CD4-positive, alpha-beta T cell treated with Interferon alpha-2 for 1 hour (primary cell): ENCODE measurements at places on chromosomes 13 and 19.

GRCh38 chr19:34852669-34853068 lies 74.0 kb upstream of the ZNF30 start:
- no peak for DNase-seq

DNA sequence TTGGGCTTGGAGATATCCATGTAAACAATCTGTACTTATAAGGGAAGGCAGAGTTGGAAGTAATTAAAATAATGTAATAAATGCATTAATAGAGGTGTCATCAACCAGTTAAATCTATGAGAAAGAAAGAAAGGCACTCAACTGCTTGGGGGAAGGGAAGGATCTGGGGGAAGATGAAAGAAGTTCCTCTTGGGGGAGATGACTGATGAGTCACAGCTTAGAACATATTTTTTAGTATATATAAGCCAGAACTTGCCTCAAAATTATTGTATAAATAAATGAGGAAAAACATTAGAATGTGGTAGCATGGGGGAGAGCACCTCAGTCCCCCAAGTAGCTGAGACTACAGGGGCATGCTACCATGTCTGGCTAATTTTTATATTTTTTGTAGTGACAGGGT lies 205.8 kb downstream of the GGACT start:
- DNase-seq, result no peak

- DNase-seq, result no peak
These were observed 18.1 kb upstream of the HSPH1 start for GRCh38 chr13:31179754-31180153.

GRCh38 chr19:19627621-19628500 lies at the start of gene LPAR2:
TSS of gene LPAR2 (minus strand) at chr19:19628220. CDS start at chr19:19627275, 945 bp downstream.
- DNase-seq, result peak; percentile 87

- DNase-seq, result no peak
These were observed 40.7 kb upstream of the SPATA13 start for GRCh38 chr13:24119626-24120508.

DNA sequence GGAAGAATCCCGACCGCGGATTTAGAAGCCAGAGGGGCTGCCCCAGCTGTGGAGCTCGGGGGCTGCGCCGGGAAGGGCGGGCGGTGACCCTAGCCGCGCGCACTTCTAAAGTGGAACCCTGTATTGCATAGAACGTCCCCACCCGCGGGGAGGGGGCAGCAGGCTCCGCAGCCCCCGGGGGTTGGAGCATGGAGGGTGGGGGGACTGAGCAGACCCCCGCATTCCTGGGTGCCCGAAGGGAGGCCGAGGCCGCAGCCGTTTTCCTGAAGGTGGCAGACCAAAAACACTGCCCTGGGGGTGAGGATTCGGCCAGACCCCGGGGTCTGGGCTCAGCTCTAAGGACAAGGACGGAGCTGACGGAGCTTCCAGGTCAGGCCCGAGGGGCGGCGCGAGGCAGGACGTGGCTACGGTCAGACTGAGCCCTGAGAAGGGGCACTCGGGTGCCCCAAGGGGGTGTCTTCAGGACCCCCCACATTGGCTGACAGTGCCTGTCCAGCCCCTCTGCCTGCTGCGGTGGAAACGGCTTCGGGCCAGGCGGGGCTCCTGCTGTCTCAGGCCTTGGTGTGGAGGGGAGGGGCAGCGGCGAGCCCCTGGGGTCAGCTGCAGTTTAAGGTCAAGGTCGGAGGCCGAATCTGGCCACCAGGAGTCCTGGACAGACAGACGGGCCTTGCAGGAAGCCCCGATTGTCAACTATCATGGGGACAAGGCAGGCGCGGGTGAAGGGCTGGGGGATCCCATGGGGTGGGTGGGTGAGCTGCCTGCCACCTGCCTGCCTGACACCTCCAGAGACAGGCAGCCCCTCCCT lies 12.6 kb downstream of the MKNK2 start:
- no peak for DNase-seq

DNA sequence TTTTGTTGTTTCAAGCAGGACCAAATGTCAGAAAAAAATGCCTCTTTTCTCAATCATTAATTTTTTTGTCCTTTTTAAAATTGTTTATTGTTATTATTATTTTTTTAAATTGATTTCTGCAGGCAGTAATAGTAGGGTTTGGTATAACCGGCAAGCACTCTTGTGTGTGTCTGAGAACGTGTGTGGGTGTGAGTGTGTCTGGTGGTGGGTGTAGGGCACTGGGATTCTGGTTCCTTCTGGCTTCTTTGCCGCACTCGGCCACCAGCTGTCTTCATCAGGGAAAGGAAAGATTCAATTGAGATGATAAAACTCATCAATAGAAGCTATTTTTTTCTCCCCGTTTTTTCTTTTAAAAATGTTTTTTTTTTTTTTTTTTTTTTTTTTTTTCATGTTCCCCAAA lies 56.4 kb downstream of the IER2 start:
- DNase-seq, result no peak

GRCh38 chr13:76380446-76381065 lies 505.6 kb downstream of the KCTD12 start:
- no peak for DNase-seq

DNA sequence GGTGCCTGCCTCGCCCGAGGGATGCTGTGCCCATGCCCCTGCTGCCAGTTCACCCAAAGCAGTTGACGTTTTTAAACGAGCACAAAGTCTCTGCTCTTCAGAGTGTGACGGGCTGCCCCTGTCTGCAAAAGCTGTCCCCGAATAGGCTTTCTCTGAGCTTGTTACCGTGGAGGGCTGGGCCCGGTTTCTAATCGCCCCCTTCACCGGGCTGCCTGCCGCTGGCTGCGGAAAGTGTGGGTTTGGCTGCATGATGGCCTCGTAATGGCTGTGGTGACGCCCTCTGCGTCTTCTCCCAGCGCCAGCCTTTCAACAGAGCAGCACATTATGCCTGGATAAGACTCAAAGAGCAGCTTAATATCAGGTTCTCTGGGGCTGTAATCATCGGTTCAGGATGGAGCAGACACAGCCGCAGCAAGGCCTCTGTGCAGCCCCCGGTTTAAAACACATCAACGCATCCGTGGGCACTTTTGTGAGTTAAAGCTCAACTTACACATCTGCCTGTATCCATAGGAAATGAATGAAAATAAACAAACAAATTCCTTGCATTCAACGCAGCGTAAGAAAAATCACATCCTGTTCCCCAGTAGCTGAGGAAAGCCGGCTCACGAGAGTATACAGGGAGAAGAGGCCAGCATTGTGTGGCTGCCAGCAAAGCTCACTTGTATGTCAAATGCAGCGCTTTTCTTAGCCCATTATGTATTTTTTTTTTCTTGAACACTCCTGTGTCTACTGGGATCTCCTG lies 166.4 kb upstream of the SOX1 start:
- no peak for DNase-seq

- DNase-seq, result no peak
These were observed 1.8 kb downstream of the HOOK2 start for GRCh38 chr19:12773571-12773970.

- no peak for DNase-seq
These were observed 21.6 kb downstream of the VASP start for GRCh38 chr19:45528744-45529419.

DNA sequence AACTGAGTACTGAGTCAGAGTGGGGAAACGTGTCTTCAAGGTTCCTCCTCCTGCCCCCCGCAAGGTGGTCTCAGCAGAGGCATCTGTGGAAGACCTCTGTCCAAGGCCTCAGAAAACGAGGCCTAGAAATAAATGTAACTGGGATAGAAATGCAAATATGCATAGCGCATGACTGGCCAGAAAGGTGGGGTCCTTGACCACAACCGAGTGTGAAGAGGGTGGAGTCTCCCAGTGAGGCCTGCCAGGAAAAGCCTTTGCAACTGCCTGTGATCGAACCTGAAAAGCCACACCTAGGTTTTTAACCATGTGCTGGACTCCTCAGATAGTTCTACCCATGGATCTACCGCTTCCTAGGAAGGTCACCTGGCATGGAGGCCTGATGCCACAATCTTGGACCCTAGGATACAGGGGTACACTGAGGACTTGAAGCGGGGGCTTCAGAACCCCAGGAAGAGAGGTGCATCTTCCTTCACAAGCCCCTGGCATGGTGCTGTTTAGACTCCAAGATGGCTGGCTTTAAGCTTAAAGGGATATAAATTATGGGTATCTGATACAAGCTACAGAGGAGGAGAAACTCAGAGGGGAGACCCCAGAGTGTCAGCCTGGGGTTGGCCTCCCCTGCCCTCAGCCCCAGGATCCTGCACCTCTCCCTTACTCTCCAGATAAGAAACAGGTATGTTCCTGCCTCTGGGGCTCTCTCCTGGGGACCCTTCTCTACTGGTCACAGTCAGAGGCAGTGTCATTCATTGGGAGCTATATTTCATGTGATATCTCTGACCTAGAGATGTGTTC lies 18.3 kb upstream of the SIGLEC6 start:
- no peak for DNase-seq

DNA sequence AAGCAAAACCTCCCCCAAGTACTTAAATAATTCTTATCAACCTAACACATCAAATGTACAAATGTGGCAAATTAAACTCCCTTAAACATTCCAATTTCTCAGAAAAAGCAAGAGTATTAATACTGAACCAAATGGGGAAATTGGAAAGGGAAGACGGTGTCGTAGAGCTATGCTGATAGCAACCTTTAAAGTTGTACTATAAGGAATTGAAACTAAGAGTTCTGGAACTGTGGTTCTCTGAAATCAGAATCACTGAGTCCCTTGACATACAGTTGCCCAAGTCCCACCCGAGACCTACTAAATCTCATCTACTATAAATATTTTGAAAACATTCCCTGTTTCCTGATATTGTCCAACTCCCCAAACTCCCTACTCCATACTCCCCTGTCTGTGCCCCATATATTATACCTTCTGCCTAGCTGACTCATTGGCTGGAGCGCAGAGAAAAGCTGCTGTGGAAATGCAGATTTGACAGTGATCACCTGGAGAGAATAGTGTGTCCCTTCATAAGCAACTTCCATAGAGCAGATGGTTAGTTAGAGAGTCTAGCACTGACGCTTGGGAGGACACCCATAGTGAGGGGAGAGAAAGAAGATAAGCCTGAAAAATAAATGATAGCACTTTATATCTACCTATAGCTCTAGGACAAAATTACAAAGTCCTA lies 51.4 kb upstream of the ITM2B start:
- DNase-seq, result no peak

- DNase-seq, result no peak
These were observed 114.0 kb downstream of the UQCRFS1 start for GRCh38 chr19:29098863-29099481.

DNA sequence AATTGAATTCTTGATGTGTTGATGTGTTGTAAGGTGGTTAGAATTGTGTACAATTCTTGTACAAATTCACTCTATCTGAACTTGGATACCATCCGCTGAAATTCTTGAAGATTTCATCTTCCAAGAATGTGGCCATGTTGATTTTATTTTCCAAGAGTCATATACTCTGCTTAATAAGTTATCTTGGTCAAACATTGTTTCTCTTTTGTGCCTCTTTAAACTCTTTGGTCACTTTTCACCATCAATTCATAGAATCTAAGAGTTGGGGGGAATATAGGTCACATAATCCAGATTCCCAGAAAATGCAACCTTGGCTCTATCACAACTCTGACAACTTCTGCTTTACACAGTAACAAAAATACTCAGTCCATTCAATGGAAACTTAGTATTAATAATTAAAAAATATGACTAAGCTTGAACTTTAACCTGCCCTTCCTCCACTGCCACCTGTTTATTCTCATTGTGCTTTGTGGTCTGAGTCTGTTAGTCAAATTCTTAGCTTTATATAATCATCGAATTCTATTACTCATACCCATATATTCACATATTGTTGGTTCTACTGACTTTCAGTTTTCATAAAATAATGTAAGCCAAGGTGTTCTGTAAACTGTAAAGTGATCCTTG lies 373.2 kb downstream of the LMO7 start:
- no peak for DNase-seq

GRCh38 chr13:113856716-113857065 lies 7.2 kb downstream of the GAS6 start:
- no peak for DNase-seq

DNA sequence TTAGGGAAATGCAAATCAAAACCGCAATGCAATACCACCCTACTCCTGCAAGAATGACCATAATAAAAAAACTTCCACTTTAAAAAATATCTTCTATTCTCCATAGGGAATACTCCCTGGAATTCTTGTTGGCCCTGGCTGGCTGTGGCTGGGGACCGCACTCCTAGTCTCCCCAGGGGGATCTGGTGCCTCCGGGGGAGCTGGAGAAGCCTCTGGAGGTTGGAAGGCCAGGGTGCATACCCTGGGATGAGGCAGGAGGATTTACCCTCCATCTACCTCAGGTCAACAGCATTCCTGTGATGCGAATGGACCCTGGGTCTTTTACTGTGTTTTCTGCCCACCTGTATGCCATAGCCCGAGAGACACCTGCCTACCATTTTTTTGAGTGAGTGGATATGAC lies 120.0 kb upstream of the ZNF536 start:
- no peak for DNase-seq

DNA sequence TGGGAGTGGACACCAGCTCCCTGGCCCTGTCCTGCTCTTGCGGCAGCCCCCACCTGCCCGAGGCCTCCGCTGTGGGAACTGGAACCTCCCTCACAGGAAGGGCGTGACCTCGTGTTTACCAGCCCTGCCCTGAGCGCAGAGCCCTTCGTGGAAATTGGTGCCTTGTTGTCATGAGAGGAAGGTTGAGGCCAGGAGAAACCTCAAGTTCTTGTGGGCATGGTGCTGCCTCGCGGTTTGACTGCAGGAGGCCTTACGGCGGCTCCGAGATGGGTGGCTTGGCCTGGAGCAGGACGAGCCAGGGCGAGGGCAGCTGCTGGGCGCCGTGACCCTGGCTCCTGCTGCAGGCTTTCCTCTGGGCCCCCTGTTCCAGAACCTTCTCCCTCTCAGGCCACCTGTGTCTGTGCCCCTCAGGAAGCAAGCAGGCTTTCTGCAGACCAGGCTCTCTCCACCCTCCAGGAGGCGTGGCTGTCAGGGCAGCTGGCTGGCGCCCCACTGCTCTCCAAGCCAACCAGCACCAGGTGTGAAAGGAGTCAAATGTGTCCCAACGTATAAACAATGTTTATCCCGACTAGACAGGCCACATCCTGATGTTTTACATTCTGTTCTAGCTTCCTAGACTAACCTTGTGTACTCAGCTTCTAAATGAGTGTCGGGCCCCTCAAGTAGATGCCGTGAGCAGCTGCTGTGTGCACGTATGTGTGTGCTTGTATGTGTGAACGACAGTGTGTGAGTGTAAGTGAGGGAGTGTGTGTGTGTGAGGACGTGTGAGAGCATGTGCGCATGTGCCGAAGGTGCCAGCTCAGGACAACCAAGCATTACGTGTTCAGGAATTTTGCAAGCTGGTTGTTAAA lies 10.4 kb upstream of the RASA3 start:
- peak; percentile 88 for DNase-seq

- DNase-seq, result no peak
These were observed 90.5 kb upstream of the AKAP11 start for GRCh38 chr13:42181381-42181953.

DNA sequence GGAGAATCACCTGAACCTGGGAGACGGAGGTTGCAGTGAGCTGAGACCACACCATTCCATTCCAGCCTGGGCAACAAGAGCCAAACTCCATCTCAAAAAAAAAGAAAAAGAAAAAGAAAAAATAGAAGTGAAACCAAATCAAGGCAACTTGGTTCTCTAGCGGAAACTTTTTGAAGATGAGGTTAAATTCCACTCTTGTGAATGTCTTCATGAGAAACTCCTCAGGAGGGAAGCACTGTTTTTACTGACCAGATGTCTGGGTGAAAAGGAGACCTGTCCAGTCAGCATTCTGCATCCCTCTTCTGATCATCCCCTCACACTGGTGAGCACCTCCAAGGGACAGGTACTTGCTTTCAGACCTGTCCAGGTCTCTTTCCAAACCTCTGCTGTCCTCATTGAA lies 15.8 kb downstream of the BRD4 start:
- DNase-seq, result no peak
